GM12878 (cell line): ENCODE measurements at places on chromosomes 13 and 19. TPM values are rescaled to one million over a fixed set of nuclear protein-coding genes. Genes with fewer than 3 reads are reported as not detected.

DNA sequence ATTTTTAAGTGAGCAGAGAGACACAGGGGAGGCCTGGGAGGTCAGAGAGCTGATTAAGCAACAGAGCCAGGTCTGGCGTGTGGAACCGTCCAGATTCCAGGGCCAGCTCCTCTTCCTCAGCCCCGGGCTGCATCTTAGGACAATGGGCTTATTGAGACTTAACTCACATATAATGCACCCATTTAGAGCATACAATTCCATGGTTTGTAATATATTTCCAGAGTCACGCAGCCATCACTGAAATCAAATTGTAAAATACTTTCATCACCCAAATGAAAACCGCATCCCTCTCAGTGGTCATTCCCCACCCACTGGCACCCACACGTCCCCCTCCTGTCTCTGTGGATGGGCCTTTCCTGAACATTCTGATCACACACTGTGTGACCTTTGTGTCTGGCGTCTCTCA, 2.1 kb upstream of the HMG20B start:
- no peak for DNase-seq

DNA sequence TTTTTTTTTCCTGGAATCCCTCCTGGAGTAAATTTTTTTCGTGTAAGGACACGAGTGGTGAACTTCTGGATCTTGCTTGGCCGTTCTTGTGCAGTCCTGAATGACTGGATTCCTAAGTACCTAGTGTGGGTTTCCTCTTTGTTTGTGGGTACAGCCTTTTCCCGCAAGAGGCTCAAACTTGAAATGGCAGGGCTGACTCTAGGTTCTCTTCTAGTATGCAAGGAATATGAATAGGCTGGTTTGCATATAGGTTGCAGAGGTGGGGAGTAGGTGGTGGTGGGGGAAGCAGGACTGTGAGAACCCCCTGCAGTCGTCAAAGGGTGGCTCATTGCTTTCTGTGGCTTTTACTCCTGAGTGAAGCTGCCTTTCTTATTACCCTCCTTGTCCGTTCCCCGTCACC, 13.6 kb downstream of the UBAC2 start:
- DNase-seq: peak; percentile 67

DNA sequence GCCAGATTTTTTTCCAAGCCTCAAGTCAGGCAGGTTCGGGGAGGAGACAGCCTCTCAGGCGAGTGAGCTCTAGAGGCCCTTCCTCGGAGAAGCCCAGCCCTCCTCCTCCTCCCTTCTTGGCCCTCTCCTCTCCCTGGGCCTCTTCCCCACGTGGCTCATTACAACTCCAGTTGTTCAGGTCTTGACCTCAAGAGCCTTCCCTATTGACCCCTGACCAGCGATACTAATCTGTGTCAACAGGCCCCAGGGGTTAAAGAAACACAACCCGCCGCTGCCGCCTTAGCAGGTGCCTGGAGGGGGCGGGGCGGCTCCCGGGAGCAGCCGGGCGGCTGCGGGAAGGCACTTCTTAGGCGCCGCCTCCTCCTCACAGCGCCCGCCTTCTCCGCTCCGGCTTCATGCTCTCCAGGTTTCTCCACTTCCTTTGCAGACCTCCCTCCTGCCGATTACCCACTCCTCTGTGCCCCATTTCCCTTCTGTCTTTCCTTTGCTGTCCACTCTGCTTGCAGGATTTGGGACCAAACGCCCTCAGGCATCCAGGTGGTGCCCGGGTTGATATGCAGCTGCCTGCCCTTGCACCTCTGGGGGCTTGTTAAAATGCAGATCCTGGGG, 51.0 kb downstream of the LYL1 start:
- no peak for DNase-seq

Gene OR10H1
- total RNA-seq: not detected in 2 replicates

Gene RFPL4AL1
- total RNA-seq: not detected in 2 replicates

GRCh38 chr13:40664350-40665125, 1.9 kb downstream of the FOXO1 start:
- DNase-seq: no peak

Gene FPR2
- total RNA-seq: not detected in 2 replicates

DNA sequence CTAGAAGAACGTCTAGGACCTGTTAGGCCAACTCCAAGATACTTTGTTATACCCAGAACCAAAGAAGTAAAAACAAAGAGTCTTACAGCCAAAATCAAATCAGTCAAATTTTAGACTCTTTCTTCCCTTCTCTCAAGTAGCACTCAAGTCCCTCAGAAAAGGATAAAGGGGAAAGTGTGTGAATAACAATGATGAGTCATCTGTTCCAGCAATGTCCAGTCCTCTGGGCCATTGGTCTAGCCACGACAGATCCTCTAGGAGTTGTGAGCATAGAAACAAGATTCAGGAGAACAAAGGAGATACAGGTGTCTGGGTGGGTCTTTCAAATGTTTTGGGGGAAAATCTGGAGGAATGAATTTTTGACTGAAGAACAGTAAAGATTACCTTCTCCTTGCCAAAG, 36.3 kb downstream of the STOML3 start:
- DNase-seq: no peak

DNA sequence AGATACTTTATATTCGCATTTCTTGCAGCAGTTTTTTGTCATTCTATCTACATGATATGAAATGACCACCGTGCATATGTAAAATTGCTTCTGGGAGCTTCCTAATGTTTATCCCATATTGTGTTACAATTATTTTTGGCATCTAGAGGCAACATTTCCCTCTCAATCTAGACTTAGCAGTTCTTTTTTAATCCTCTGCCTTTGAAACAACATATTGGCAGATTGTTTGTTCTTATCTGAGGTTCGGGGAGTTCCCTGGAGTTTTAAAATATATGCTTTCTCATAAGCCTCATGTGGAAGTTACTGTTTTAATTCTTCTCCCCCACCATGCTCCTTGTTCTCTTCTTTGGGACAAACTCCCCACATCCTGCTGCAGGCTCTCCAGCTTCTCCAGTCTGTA, 130.1 kb upstream of the SLC10A2 start:
- DNase-seq: no peak

GRCh38 chr19:53365899-53366493, 491 bp downstream of the ZNF525 start:
- DNase-seq: no peak

GRCh38 chr19:10567656-10568055, 1.1 kb downstream of the CDKN2D start:
- no peak for DNase-seq

GRCh38 chr19:13153569-13154240, 3.5 kb downstream of the IER2 start:
- DNase-seq: no peak

DNA sequence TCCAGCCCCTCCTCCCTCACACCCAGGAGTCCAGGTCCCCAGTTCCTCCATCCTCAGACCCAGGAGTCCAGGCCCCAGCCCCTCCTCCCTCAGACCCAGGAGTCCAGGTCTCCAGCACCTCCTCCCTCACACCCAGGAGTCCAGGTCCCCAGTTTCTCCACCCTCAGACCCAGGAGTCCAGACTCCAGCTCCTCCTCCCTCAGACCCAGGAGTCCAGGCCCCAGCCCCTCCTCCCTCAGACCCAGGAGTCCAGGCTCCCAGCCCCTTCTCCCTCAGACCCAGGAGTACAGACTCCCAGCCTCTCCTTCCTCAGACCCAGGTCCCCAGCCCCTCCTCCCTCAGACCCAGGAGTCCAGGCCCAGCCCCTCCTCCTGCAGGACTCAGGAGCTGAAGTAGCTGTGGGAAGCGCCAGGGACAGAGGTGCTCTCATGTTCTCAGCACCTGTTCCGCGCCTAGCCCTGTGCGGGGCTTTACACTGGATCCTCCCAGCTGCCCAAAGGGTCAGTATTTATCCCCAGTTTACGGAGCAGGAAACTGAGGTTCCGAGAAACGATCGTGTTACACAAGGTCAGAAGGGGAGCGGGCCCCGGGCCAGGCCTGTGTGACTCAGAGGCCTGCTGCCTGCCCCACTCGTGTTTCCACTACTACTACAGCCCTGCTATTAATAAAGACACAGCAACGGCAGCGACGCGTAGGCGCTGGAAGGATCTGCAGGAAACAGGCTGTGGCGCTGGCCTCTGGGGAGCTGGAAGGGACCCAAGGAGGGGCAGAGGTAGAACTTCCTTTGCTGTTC, 1.7 kb upstream of the SBK3 start:
- DNase-seq: no peak

DNA sequence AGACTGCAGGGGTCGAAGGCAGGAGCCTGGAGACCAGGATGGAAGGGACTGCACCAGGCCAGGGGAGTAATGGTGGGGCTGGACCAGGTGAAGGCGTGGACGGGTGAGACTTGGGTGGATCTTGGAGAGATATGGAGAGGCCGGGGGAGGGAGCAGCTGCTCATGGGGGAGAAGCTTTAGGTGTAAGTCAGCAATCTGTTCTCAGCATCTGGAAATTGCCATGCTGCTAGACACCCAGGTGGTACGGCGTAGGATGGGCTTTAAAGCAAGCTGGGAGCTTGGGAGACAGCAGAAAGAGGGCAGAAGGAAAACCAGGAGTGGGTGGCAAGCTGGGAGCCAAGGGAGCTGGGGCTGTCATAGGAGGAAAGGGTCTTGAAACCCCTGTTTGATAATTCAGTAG, 3.0 kb downstream of the CERS4 start:
- no peak for DNase-seq

Gene VSTM2B
- total RNA-seq: not detected in 2 replicates

- no peak for DNase-seq
Observed at GRCh38 chr19:39389631-39390414, 1.1 kb downstream of the PAF1 start.

GRCh38 chr13:27293076-27293691, 22.6 kb downstream of the RASL11A start:
- no peak for DNase-seq

GRCh38 chr13:44484562-44485138, 91.5 kb downstream of the TSC22D1 start:
- no peak for DNase-seq

DNA sequence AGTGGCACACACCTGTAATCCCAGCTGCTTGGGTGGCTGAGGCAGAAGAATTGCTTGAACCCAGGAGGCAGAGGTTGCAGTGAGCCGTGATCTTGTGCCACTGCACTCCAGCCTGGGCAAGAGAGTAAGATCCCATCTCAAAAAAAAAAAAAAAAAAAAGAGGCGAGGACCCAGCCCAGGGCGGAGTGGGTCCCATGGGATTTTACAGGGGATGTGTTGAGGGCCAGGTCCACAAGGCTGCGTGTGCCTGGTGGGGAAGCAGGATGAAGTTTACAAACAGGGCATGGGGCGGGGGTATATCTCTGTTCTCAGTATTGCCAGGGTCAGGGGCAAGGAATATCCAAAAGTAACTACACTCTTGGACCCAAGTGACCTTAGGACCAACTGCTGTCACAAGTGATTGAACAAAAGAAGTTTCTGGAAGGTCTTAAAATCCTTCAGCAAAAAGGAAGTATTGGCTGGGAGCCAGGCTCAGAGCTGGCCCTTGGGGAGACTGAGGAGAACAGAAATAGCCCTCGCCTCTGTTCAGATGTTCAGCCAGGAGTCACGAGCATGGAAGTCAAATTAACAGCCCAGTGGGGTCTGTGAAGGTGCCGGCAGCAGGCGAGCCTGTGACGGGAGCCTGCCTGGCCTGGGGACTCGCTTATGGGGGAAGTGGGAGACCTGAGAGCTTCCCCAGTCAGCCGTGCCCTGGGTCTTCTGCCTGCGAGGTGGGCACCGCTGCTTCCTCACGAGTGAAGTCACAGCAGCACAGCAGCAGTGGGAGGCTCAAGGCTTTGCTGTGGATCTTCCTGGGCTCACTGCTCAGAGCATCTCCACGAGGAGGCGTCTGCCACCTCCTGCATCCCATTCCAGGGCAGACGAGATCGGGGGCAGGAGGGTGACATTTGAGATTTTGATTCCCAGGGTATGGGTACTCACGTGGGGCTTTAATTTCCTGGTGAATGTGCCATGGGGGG, 6.4 kb downstream of the MYO9B start:
- DNase-seq: no peak

DNA sequence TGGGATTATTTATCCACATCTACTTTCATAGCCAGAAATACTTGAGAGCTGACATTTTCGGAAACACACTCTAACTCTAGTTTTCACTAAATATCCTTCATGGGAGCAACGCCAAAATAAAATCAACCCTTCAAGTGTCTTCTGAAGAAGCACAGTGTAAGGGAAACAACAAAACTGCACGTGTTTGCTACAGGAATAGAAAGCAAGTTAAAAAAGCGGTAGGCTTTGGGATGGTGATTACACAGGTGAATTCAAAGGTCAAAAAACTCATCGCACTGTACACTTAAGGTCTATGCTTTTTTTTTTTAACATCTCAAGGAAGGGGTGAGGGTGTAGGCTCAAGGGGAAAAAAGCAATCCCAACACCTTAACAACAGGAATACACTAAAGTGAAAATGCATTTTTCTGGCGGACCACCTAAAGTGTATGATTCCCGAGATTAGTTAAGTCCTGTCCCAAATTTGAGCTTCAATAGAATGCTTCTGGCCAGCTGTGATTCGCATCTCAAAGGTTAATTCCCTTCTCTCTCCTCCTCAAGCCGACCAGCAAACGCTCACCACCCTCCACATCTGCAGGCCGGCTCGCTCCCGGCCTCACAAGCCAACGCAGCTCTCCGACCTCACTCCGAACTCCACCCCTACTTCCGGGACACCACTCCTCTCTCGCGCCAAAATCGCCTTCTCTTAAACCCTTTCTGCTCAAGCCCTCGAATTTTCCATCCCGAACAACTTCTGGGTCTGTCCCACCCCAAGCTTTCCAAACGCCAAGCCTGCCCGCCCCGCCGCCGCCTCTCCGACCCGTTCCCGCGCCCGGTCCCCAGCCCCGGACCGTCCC, 1.1 kb downstream of the ARGLU1 start:
- no peak for DNase-seq

Gene CACNA1A
- 4.4 and 4.7 TPM in 2 replicates for total RNA-seq

DNA sequence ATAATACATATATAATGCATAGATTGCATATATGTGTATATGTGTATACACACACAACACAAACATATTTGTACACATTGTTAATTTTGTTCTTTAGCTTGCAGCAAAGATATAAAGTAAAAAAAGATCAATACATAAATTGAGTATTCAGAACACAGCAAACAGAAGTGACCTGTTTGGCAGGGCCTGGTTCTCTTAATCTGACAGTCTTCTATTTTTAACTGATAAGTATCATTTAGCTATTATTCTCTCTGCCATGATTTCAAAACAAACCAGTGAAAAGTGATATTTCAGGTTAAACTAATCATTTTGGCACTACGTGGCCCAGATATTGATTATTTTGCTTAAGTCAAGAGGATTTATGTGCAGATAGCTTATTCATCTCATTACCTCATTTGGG, 309.4 kb downstream of the OXGR1 start:
- no peak for DNase-seq

Gene UHRF1
- 98.4 and 109 TPM in 2 replicates for total RNA-seq

Gene LIG4
- total RNA-seq: 7.7 and 8.3 TPM in 2 replicates

Gene GFY
- not detected in 2 replicates for total RNA-seq

Gene ZIC5
- total RNA-seq: not detected in 2 replicates

Gene HSPBP1
- total RNA-seq: 35.5 and 35.9 TPM in 2 replicates
